ENCODE measurements at places on chromosomes 2 and 18.
A peak's percentile ranks its signal among the peaks of the same experiment; 100 is the strongest.

GRCh38 chr2:54722641-54723040 lies 821 bp upstream of the EML6 start:
- no peak for DNase-seq

GRCh38 chr2:207412787-207413310 lies 116.9 kb upstream of the CREB1 start:
- DNase-seq = peak; percentile 16

DNA sequence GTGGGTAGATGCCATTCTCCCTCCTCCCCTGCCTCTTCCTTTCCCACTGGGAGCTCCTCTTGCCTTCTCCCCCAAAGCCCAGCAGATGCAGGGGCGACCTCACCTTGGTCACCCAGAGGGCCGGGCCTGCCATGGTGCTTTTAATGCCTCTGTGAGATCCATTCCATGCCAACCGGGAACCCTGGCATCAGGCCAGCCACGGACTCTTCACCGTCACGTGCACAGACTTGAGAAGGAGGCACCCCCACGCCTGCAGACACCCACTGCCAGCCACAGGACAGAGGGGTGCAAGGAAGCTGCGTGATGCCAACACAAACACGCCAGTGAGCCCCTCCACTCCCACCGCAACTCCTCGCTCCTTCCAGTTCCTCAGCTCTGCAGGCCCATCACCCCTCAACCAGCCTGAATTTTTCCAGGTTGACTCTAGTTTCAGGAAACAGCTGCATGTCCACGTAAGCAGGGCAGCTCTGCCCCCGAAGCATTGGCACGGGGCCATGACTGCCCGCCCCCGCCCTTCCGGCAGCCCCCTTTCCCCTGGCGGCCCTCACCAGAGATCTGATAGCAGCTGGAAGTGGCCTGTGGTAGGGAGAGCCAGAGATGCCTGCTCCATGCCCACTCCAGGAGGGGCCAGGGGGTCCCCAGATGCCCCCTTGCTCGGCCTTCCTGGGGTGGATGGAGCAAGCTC lies 50.8 kb downstream of the DNMT3A start:
- DNase-seq = no peak

- no peak for DNase-seq
These were observed 53.0 kb upstream of the ID2 start for GRCh38 chr2:8628866-8629209.

DNA sequence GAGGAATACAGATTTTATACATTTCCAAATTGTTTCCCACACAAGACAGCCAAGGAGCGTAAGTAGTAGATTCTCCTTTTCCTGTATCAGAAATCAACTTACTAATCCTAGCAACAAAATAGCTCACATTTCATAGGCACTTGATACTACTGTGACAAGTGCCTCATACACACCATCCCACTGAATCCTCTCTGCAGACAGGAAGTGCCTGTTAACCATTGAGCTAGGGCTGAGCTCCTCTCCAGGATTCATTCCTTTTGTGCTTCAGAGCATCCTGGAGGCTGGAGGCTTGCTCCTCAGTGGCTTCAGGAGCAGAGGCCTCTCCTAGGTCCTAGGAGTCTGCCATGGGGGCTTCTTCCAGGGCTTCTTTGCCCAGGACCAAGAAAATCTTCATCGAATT lies 20.8 kb upstream of the ZNF396 start:
- DNase-seq = no peak

DNA sequence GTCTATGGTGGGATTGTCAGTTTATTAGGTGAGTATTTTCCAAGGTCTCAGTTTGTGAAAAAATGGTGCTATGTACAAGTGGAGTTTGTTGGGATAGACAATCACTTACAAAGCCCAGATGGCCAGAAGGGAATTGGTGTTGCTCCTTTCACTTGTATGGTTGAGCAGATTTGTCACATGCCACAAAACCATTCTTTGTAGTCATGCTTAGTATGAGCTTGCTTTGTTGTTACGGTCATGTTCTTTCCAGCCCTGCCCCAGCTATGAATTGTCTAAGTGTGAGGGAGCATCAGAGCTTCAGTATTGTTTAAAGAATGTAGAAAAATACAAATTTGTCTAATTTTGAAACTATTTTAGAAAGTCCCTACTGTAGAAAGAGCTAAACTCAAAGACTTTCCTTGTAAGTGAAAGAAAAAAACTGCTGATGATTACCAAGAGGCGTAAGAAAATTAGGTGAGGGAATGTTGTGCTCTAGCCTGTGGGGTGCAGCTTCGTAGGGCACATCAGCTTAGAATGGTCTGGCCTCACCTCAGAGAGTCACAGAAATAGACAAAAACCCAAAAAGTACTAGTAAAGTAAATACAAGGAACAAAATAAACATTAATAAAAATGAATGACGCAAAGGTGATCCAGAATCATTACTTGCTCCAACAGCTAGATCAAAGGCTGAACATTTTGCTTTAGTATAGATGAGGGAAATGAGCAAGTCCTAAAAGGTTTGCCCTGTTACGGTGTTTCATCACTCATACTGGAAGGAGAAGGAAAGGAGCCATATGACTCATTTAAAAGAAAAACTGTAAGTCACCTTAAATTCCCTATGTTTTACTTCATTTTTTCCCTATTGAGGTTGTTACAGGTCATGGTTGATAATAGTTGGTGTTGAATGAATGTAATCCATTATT lies 9.2 kb downstream of the TGIF1 start:
- DNase-seq = peak; percentile 63

GRCh38 chr2:43576981-43577892 lies 18.6 kb downstream of the THADA start:
- DNase-seq = peak; percentile 46

DNA sequence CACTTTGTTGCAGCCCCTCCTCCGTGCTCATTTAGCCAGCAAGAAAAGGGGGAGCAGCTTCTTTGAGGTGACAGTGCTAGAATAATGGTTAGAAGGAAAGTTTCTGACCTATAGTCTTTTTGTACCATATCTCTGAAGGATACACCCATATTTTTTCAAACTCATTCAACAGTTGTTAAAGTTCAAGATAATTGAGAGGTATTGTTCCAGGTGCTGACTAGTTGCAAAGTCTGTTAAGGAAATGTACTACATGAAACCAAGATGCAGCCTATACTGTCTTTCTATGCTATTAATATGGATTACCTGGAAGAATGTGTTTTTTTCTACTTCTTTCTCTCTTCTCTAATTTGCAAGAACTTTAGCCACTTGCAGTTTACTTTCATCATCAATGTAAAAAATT lies 495.0 kb downstream of the PARD3B start:
- no peak for DNase-seq

DNA sequence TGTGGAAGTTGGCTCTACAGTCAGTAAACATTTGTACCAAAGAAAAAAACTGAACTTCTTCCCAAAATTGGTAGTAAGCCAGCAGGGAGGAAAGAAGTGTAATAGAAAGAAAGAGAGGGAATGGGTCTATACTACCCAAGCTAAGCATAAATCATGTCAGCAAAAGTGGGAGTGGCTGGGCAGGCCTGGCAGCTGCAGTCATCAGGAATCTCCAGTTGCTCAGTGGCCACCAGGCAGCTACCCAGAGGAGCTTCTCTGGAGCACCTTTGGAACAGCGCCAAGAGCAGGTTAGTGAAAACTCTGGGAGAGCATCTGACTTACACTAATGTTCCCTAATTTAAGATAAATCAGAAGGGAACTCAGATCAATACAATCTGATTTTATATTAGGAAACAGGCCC lies 14.3 kb downstream of the FRZB start:
- DNase-seq = no peak

DNA sequence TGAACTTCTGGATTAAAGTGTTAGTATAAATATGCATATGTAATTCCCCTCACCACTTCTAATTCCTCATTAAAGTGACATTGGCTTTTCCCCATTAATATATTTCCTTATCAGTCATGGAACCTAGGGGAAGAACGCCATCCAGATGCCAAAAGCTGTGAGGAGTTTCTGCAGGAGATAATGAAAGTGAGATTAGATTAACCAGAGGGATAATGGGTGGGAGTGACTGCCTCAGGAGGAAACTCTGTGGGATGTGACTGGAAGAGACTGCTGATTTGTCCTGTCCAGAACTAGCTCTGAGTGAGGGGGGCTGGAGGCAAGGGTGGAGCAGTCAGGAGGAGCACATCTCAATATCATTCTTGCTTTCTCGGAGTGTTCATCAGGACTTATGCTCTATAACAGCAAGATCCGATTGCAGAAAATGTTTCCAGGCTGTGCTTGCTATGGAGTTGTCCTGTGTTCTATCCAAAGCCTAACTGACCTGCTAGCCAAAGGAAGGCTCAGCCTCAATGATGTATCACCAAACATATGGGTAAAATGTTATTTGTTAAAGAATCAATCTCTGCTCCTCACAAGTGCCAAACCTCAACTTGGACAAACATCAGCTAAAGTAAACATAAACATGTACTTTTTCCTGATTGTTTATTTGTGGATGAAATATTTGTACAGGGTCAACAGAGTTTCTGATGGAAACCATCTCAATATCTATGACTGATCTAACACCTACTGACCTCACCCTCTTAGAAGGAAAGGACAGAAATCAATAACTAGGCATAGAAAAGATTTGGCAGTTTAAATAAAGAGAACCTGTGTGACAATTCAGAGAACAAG lies 118.5 kb downstream of the ASXL3 start:
- DNase-seq = no peak
